ENCODE measurements at places on chromosomes 7 and 10. TPM values are rescaled to one million over a fixed set of nuclear protein-coding genes. Genes with fewer than 3 reads are reported as not detected.

Gene IGF2BP3
- total RNA-seq = not detected

DNA sequence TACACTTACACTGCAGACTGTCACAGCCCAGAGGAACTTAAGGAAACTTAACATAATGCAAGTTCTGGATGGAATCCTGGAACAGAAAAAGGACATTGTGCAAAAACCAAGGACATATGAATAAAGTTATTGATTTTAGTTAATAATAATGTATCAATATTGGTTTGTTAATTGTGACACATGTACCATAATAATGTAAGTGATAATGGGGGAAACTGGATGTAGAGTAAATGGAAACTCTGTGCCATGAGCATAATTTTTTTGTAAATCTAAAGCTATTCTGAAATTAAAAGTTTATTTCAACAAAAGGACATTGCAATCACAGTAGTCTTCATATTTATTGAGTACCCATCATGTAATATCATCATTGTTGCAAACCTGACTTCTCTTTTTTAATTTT is 107.2 kb downstream of the VTI1A start:
- DNase-seq = no peak

Gene TEX47
- total RNA-seq = not detected

Gene TRIM74
- total RNA-seq = 0.58 TPM

GRCh38 chr10:101331956-101332355 is 22.0 kb upstream of the BTRC start:
- no peak for DNase-seq

Gene OR2A12
- total RNA-seq = not detected

DNA sequence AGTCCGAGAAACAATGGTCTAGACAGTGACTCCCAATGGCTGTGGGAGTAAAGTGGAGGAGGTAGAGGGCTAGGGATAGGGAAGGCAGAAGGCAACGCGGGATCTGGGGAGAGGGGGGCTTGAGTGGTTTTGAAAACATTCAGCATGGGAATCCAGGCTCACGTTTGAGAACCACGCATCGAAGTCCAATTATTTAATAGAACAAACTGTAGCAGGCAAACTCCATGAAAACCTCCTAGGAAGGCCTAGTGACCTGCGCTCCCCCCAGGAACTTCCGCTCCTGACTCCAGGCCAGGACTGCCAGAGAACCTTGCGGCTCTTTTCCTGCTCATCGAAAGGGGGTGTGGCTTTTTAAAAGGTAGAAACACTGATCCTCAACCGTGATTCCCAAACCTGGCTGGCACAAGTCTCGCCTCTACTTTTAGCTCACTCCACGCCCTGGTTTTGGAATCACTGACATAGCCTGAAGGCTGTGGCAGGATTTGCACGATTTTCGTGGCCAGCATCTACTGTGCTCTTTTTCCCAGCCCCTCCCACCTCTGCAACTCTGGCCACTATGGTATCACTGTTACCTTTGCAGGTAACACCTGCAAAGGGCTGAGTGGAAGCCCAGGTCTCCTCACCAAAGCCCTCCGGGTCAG is 43.4 kb downstream of the MYOF start:
- DNase-seq = peak; percentile 47

Gene UCN3
- total RNA-seq = 6.1 TPM

Gene CACNB2
- total RNA-seq = 17.9 TPM

DNA sequence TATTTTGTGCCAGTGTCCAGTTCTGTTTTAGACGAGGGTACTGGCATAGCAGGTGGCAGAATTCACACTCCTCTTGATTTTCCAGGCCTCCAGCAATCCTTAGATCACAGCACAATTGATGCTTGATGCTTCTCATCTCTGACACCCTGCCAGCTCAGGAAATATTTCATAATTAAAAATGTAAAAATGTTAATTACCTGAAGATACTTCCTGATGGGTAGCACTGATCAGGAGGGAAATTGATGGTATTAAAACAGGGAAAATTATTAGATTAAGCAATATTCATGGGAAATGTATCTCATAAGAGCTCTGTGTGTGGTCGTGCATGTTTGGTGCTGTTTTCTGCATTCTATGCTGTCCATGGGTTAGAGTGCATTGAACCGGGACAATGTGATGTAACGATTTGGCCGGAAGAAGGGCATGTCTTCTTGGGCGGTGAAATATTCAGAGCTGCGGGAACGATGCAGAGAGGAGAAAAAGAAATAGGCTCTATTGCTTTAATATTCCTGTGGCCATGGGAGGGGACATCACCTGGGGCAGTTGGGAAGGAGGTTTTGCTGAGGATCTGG is 43.7 kb upstream of the MKI67 start:
- DNase-seq = no peak

DNA sequence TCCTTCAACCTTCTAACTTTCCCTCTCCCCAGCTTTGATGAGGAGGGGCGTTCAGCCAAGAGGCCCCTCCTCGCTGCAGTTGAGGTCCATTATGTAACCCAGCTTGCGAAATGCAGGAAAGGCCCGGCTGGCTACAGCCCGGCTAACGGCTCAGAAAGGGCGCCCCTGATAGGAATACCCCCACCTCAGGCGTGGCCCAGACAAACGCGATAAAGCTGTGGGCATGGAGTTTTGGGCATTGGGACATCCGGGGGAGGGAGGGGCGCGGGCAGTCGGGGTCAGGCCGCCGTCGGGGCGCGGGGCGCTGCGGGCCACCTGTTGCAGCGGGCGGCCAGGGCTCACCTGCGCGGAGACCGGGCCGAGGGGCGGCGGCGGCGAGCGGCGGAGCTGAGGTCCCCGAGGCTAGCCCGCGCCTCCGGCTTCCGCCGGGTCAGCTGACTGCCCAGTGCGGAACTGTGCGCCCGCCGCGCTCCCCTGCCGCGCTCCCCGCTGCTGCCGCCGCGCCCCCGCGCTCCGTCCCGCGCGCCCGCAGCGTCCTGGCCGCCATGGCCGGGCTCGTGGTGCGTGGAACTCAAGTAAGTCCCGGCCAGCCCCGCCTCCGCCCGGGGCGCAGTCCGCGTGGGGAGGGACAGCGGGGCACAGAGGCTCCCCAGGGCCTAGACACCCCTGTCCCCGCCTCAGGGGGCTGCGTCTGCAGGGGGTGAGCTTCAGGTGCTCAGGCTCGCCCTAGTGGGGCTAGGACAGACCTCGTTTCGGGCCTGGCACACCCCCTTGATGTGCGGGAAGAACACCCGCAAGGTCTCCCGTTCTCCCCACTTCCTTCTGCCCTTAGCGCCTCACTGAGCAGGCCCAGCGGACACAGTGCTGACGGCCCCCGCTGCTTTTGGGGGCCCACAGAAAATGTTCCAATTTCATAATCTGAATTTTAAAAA is at the start of gene LRMDA:
LRMDA (plus strand) TSS at position 445 of the 932 bp plus-strand sequence.
- DNase-seq = peak; percentile 65

Gene TAS2R5
- total RNA-seq = 1.8 TPM

GRCh38 chr7:138407792-138408191 is 52.3 kb upstream of the TRIM24 start:
- DNase-seq = no peak

DNA sequence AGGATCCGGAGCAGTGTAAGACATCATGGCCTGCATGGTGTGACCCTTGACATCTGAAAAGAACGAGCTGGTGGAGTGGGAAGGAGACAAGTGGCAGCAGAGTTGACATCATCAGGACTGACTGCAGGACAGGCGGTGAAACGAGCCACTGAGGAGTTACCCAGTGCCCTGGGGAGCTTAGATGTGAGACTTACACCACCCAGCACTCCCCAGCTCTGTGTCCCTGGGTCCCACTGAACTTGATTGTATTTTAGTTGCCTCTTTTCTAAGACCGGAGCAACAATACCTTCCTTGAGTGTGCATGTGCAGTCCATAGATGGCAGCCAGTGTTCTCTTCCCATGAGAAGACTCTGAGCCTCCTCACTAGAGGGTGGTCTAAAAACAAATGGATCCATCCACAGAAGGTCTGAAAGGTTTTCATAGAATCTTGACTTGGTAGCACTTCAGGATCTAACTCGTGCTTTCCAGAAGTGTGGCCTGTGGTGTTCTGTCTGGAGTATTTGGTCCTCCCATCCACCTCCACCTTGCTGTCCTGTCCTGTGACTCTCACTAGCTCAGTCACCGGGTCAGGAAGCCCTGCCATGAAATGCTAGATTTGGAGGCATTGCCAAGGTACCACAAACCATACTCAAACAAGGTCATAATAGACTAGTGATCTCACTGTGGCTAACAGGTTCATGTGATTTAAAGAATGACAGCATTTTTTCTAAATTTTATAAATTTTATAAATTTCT is 59.0 kb downstream of the IKZF1 start:
- no peak for DNase-seq

- no peak for DNase-seq
Observed at GRCh38 chr10:69856601-69857166, 55.0 kb downstream of the COL13A1 start.

DNA sequence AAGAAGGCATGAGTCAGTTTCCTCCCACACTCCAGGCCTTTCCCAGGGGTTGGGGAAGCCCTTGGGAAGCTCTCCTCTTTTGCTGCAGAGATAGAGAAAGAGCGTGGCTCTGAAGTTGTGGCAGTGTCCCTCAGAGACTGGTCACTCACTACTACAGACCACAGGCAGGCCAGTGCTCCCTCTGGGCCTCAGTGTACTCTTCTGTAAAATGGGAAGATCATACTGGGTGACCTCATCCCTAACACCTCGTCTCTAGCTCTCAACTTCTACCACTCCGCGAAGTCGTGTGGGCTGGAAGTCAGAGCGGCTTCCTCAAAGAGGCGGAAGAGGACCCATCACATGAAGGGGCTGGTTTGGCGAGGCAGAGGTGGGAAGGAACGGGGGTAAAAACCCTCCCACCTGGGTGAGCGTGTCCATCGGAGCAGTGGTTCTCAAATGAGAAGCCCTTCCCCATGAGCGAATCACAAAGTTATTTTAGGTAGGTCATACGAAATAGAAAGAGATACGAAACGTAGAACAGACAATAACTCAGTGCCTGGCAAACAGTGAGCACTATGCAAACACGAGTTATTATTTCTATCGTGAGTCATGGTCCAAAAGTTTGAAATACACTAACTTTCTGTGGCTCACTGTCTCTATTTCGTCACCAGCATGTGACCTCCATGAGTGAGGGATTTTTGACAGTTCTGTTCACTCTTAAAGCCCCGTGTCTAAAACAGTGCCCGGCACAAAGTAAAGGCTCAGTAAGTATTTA is 32.7 kb downstream of the PRKAG2 start:
- DNase-seq = no peak

Gene AKR1C4
- not detected for total RNA-seq

DNA sequence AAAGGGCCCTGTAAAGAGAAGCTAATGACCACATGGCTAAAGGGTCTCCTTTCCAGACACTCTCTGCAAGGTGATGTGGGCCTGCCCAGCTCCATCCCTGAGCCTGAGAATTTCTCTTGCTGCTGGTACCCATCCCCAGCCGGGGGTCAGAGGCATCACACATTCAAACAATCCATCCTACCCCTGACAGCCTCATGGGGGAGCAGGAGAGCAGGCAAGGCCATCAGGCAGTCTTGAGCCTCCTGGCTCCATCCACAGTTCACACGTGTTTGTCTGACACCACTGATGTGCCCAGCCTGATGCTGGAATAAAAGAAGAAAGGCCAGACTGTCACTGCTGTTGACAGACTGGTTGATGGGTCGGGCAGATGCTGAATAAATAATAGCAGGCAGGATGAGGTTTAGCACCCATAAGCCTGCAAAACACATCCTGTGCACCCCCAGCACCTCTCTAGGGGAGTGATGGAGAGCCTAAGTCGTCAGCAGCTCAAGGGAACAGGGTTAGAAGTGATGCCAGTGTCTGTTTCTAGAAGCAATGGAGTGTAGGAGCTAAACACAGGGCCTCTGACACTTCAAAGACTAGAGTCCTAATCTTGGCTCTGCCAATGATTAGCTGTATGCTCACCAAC is 43.5 kb downstream of the TLL2 start:
- DNase-seq = peak; percentile 25

GRCh38 chr7:12422554-12423320 is 19.1 kb upstream of the VWDE start:
- DNase-seq = no peak

- DNase-seq = peak; percentile 74
Observed at GRCh38 chr10:103554488-103555324, 61.2 kb downstream of the NEURL1 start.

GRCh38 chr10:31757831-31758230 is 170.8 kb downstream of the ARHGAP12 start:
- DNase-seq = no peak

Gene CCDC7
- 15.9 TPM for total RNA-seq

DNA sequence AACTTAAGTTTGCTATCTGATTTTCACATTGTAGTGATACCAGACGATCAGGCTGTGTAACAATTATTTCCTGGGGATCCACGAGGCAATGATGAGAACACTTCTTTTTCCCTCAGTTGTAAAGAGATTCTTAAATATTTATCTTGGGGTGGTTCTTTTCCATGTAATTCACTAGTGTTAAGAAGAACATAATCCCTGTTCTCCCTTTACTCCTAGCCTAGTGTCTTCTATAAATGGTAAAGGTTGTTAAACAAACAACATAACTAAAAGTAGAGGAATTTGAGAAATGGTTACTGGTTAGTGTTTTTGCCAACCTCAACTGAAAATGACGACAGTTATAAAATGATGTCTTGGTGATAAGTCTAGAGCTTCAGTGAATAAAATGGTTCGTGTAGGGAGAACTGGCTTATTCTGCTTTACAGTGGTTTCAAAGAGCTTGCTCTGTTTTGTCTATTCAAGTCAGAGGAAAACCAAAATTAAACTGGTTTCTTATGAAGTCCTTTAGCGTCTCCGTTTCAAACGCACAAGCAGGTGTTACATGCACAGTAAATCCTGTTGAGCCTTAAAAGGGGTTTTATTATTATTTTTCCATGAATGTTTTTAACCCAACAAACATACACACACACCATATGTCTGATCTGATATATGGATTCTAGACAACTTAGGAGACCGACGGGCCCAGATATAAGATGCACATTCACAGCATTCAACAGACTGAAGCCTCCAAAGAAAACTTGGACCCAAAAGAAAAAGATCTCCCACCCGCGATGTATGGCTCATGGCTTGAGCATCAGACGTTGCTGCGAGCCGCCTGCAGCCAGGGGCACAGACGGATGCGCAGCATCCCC is 1.1 kb downstream of the TBX20 start:
- no peak for DNase-seq

GRCh38 chr10:88292185-88292514 is 291.0 kb downstream of the RNLS start:
- DNase-seq = no peak

DNA sequence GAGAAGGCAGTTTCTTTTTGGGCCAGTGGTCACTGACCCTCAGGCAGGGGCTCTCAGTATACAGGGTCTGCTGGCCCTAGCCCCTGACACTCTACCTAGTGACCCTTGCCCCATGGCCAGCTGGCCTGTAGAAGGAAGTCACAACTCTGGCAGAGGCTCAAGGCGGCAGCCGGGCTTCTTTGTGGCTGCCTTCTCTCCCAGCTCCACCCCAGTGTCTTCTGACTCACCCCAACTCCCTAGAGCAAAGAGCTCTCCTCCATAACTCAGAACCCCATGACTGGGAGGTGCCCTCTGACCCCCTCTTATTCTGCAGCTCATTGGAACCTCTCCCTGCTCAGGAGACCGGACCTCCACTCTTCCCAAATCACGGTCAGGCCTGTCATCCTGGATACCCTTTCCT is 358.2 kb downstream of the FGFR2 start:
- peak; percentile 83 for DNase-seq

Gene NAT16
- total RNA-seq = not detected

- DNase-seq = no peak
Observed at GRCh38 chr7:37489703-37490102, 41.0 kb upstream of the ELMO1 start.

Gene PARD3
- total RNA-seq = 45.5 TPM

GRCh38 chr7:115734641-115735040 is 295.9 kb downstream of the TFEC start:
- no peak for DNase-seq

Gene BAIAP2L1
- total RNA-seq = 67.2 TPM

Gene COBL
- total RNA-seq = 66.1 TPM

Measured in left colon (tissue), 2 donors.